NCI-H2029 treated with DMSO at 0.1 percent for 48 hours (cell line): ENCODE measurements at places on chromosomes 2 and 18.

- no peak for DNase-seq
Observed at GRCh38 chr2:1988594-1988993, 244.3 kb upstream of the PXDN start.

DNA sequence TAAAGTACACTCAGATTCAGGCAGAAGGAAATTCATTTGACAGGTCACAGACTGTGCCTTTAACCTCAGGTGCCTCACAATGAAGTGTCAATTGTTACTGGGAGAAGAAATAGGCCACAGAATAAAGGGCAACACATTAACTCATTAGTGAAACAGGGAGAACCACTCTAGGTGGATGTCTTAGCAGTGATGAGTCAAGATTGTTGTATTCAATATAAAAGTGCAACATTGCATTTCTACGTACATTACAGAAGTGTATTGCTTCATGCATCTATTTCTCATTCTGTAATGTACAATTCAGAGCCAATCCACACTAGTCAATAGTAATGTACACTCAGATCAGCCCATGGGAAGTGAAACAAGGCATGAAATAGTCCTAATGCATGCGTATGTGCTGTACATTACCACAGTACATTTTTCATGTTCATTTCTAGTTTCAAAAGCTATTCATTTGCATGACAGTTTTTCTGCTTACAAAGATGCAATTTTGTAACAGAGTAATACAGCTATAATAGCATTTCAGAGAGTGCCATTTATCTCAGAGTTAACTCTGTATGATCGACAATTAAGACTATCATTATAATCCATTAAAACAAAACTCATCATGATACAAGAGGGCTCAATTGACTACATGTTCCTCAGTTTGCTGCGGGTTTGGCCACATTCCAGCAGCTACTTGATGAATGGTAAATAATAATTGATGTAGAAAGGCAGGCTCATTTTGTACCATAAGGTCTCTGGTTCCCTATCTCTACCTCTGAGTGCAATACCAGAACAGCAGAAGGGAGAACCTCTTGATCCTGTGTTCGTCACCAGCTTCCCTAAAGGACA, 12.2 kb upstream of the ARL5A start:
- no peak for DNase-seq

- peak; percentile 25 for DNase-seq
Observed at GRCh38 chr2:9167718-9168657, 38.6 kb upstream of the ASAP2 start.

GRCh38 chr2:118223511-118223991, 135.3 kb downstream of the INSIG2 start:
- no peak for DNase-seq

DNA sequence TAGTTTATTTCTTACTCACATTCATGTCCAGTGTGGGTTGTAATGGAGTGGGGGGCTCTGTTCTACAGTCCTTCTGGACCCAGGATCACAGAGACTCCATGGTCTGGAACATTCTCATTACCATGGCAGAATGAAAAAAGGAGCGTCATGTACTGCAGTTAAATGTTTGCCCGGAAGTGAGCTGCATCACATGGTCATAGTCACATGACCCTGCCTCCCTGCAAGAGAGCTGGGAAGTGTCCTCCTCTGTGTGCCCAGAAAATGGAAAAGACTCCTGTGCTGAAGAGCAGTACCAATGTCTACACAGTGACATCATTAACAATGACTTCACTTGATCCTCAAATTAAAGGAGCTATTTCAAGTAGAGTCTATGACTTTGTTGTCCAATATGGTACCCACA, 74.0 kb upstream of the ZBTB14 start:
- DNase-seq = no peak

DNA sequence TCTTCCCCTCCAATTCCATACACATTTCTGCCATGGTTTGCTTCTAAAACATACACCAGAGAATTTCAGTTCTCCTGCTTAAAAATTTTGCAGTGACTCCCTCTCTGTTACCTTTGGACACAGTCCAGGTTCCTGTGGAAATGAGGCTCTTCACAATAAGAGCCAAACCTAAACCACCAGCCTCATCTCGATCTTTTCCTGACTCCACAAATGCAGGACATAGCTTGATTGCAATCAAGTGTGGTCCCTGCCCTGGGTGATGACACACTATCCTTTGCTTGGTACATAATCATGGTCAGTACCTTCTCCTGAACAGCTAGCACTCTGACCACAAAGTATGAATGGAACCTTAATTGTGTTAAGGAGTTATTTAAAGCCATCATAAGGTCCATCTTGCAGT, 134.9 kb upstream of the CHAC2 start:
- peak; percentile 72 for DNase-seq

DNA sequence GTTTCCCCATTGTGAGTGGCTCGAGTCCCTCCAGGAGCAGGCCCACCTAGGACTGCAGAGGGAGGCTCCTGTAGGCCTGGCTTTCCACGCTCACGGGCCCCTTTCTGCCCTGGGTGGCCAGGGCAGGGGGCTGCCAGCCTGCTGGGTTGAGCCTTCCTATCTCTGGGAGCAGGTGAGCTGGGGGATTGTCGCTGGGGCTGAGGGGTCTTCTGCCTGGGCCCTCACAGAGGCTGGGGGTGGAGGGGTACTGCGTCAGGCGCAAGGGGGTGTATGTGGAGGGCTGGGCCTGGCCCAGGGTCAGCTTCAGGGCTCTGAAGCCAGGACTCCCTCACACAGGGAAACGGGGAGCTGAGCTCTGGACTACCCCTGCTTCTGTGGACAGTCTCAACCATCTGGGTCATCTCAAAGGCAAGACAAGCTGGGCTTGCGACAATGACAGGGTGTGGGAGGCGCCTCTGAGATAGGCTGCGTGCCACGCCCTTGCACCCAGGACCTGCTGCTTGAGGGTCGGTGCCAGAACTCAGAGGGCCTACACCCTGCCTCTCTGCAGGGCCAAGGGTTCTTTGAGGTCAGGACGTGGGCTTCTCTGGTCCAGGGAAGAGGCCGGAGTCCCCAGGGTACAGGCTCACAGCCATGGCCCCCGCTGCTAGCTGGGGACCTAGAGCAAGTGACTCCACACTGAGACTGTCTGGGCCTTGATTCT, 206.1 kb downstream of the TWIST2 start:
- no peak for DNase-seq

- no peak for DNase-seq
Observed at GRCh38 chr2:63049970-63050333, 678 bp upstream of the OTX1 start.

GRCh38 chr2:128399256-128399655, 80.6 kb upstream of the HS6ST1 start:
- DNase-seq = no peak

DNA sequence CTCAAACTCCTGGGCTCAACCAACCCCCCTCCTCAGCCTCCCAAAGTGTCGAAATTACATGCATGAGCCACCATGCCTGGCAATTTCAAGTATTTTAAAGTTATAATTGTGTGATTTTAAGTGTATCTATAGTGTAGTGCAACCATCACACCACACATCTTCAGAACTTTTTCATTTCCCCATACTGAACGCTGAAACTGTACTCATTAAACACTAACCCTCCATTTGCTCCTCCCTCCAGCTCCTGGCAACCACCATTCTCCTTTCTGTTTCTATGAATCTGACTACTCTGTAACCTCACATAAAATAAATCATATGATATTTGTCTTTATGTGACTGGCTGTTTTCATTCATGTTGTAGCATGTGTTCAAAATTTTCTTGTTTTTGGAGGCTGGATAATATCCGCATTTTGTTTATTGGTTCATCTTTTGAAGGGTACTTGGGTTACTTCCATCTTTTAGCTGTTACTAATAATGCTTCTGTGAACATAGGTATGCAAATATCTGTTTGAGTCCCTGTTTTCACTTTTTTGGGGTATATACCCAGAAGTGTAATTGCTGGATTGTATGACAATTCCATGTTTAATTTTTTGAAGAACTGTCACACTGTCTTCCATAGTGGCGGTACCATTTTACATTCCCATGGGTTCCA, 188.2 kb downstream of the PLCL1 start:
- no peak for DNase-seq

GRCh38 chr2:195533771-195534642, 123.0 kb upstream of the SLC39A10 start:
- DNase-seq = no peak

DNA sequence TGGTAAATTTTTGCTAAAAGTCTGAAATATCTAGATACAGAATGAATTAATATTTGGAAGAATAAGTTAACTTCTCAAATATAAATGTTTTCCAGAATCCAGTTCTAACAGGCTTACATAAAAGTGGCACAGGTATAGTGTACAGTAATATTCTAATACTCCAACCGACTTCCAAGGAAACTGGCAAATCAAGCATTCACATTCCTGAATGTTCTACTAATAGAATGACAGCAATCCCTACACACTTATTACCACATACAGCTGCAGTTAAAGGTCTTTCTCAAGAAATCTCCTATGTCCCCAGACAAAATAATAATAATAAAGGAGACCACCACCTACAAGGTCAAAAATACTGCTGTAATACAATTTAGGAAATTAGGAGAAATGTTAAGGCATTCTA, 31.9 kb downstream of the TMEM131 start:
- DNase-seq = no peak

DNA sequence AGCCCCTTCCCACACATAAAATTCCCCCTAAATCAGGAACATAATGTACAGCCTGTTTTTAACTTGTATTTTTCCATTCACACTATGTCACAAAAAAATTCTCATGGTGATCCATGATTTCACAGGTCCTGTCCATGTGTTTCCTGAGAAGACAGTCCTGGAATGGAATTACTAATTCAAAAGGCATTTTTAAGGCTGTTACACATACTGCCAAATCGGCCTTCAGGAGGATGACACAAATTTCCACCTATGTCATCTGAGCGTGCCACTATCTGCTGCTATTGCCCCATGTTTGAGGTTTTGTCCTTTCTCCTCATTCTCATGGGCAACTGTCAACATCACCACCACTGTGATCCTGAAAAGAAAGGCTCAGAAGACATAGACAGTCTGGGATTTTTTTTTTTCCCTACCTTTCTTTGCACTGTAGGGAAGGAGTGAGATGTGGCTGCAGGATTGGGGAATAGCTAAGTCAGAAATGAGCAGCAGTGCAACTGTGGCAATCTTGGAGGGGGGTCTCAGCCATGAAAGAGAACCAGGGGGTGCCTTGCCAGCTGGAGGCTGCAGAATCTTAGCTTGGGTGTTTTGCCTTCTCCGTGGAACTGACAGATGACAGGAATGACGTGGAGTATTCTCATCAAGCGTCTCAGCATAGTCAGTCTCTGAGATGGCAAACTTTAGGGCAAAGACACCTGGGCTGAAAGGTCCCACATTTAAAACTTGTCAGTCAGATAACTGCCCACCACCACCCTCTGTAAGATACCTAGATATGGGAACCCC, 73.4 kb downstream of the MARCHF4 start:
- no peak for DNase-seq

DNA sequence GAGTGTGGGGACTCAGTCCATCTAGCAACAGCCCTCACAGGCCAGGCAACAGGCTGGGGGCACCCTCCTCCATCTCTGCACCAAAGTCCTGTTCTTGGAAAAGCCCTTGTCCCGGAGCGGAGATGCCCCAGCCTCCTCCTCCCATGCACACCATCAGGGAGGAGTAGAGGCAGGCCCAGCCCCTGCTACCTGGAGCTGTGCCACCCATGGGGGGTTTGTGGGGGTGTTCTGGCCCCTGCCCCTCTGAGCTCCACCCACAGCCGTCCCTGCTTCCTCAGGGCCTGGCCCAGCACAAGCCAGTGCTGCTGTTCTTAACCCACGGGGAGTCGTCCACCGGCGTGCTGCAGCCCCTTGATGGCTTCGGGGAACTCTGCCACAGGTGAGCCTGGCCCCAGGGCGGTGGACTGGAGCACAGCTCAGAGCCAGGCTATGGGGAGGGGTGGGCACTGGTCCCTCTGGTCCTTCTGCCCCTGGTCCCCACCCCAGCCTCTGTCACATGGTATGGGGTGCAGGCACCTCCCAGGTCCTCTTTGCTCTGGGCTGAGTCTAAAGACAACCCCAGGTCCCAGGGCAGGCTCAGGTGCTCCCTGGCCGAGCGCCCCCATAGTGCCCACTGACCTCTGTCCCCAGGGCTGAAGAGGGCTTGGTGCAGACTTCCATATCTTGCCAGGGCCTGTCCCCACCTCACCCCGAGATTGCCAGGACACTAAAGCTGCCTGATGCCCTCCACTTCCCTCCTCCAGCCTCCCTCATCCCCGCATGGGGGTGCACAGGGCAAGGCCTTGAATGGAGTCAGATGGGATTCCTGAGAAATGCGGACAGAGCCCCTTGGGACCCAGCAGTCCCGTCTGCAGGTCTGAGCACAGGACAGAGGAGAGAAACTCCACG, 2.7 kb downstream of the AGXT start:
- DNase-seq = no peak

DNA sequence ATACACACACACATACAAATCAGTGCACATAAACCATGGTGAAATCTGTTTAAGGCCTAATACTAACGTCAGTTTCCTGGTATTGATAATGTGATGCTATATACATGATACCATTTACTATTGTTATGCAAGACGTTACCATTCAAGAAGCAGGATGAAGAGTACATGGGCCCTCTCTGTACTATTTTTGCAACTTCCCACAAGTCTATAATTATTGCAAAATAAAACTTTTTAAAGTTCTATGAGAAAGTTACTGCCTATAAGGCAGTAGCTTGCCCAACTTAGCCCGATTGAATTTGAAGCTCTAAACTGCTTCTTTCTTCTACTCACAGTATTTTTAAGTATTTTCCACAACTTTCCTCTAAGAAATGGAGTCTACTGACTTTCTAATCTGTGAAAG, 74.0 kb downstream of the BCL2 start:
- DNase-seq = no peak

DNA sequence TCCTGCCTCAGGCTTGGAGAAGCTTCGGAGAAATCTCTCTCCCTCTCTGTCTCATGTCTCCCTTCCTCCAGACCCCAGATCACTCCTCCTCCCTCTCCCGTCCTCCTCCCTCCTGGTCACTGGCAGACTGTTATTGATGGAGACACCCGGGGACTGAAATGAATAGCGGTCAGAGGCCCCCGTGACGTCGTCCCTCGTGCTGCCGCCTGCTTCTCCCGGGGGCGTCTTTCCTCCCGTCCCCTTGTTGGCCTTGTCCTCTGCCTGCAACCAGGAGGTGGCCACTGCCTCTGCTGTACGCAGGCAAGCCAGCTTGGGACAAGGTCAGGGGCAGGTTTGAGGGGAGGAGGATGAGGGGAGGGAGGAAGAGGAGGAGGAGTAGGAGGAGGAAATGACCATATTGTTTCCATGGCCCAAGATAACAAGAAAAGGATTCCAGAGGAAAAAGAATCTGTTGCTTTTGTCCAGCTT, 78.2 kb downstream of the CELF4 start:
- DNase-seq = no peak

DNA sequence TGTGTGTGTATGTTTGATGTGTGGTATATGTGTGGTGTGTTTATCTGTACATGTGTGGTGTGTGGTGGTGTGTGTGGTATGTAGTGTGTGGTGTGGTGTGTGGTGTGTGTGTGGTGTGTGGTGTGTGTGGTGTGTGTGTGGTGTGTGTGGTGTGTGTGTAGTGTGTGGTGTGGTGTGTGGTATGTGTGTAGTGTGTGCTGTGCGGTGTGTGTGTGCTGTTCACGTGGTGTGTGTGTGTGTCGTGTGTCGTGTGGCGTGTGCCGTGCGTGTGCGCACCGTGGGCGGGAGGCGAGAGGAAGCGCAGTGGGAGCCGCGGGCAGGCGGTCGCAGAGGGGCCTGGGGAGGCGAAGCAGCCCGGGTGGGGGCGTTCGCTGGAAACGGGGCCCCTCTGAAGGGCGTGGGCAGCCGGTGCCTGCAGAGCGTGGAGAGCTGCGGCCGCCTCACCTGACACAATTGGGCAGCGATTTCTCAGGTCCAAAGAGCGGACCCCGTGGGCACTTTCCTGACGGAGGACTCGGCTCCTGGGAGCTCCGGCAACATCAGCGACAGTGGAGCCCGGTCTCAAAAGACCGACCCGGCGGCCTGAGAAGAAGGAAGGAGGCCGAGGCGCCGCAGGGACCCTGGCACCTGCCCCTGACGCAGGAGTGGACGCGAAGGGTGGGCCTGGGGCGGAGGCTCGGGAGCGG, 741.1 kb upstream of the SALL3 start:
- no peak for DNase-seq
